ENCODE measurements at places on chromosomes 13 and 19.

DNA sequence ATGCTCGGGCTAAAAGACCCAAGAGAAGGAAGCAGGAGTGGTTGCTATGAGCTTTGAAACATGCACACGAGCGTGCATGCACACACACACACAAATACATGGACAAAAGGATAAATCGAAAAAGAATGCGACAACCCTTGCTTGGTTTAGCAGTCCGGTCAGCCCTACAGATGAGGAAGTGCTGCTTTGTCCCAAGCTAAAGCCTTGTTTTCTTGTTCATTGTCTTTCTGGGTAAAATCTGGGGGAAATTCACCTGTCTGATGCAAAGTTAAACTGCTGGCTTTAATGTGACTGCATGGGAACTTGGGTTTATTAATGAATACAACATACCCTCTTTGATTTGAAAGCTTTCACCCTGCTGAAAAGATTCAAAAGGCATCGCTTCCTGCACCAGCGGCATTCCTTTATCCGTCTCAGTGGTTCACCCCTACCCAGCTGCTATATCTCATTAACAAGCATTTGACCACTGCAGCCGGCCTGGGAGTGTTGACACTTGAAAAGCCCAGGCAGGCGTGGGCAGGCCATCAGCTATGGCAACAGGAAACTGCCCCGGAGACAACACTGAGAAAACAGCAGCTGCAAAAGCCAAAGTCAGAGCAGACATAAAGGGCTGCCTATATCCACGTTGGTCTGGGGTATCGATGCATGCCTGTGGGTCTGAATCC is 301.7 kb downstream of the NDFIP2 start:
- peak; percentile 92 for DNase-seq

- DNase-seq, result peak; percentile 93
Observed at GRCh38 chr19:44951179-44952159, 3.7 kb upstream of the CLPTM1 start.

DNA sequence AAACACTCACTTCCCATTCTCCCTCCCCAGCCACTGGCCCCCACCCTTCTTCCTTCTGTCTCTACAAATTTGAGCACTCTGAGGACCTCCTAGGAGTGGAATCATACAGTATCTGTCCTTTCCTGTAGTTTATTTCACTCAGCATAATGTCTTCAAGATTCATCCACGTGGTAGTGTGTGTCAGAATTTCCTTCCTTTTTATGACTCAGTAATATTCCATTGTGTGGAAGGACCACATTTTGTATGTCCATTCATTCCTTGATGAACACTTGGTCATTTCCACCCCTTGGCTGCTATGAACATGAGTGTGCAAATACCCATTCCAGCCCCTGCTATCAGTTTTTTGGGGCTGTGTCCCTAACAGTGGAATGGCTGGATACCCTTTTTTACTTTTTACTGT is 9.8 kb downstream of the KLF2 start:
- DNase-seq, result no peak

DNA sequence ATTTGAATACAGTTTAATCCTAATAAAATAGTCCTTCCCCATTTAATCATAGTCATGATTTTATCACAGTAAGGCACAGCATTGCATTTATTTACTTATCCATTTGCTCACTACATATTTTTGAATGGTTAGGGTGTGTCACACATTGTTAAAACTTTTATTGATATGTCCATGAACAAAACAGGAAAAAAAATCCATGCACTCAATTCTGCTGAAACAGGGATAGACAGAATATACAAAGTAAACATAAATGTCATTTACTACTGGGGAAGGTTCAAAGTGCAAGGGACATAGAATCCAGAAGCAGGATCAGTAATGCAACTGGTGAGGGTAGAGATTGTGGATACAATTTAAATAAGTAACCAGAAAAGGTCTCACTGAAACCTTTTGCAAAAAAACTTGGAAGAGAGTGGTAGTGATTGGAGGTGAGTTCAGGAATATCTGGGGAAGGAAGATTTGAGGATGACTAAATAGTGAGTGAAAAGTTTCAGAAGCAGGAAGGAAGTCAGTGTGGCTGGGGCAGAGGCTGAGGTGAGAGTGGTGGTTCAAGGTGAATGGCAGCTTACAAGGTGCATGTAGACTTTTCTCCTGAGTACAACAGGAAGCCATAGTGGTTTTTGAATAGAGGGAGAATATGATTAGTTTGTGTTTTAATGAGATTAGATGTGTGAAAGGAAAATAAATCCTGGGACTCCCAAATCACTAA is 387.2 kb upstream of the ATXN8OS start:
- no peak for DNase-seq

DNA sequence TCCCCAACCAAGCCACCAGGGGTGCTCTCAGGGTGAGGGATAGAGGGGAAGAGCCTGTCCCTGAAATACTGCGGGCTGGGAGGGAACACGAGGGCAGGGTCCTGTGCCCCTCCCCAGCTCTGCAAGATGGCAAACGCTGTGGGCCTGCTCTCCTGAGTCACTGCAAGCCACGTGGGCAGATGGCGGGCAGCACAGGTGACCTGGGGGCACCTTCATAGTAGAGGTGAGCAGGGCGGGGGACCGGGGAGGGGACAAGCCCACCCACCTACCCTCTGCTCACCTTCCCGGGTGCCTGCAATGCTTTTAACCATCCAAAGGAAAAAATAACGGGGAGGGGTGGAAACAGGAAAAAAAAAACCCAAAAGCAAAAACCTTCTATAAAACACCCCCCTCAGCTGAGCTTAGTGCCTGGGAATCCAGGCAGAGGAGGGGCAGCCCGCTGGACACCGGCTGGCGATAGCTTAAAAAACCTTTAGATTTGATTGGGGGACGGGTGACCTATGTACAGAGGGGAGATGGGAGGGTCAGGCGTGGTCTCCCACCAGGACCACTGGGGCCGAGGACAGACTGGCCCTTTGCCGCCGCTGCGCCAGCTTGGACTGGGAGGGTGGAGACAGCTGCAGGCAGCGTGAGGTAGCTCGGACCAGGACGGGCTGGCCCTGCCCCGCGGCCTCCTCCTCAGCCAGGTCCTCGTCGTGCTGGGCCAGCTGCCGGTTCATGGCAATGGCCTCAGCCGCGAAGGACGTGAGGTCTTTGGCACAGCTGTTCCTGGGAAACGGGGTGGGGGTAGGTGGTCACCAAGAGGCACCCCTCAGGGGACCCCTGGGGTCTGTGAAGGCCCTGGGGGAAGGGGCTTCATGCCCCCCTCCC is 11.7 kb downstream of the MKNK2 start:
- no peak for DNase-seq
